Spleen (tissue), 13 donors: ENCODE measurements at places on chromosomes 6 and 20.
A peak's percentile ranks its signal among the peaks of the same experiment; 100 is the strongest.

- DNase-seq = no peak
These were observed 38.7 kb upstream of the SLC22A2 start for GRCh38 chr6:160297310-160297709.

DNA sequence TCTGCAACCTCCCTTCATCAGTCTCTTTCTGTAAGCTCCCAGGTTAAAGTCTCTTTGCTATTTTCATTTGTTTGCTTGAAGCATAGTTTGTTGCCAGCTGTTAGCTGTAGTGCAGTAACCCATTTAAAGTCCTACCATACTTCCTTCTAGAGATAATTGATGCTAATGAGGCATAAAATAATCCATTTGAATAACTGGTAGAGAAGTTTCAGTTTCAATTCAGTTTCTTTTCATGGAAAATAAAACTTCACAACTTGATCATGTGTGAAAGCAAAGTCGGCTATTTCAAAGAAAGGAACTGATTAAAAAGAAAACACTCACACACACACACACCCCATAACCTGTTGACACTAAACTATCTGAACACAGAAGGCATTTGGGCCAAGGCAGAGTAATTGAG, 68.5 kb upstream of the TENT5A start:
- DNase-seq = no peak

GRCh38 chr20:6115221-6115895, 7.5 kb downstream of the FERMT1 start:
- DNase-seq = no peak

DNA sequence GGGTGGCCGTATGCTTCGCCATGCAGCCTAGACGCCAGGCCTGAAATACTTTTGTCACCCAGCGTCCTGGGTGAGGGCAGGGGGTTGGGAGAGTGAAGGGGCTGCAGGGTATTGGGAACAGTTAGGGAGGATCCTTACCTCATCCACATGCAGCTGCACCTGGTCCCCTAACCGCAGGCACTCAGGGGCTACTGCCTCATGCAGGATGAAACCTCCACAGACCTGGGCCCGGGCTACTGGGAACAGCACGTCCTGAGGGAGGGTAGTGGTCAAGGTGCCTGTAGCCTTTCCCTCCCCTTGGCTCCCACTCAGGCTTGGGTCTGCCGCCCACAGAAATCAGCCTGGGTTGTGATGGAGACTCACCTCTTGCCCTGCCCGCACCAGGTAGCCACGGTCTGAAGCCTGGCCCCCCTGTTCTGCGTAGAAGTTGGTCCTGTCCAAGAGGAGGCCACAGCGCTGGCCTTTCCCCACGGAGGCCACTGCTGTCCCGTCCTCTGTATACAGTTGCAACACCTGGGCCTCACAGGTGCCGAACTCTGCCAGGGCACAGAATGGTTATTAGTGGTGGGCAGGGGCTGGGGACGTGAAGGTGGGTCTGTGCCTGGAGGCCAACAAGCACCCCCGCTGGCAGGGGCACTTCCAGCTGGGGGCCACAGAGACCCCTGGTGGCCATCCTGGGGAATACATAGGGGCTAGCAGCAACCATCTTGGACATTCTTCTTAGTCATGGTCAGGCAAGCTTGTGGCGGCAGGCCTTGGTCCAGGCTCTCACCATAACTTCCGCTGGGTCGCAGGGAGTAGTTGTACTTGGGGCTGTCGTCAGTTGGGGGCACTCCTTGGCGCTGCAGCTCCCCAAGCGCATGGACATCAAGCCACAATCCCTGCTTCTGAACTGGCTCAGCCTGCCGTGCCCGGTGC, 8.6 kb downstream of the AARS2 start:
- peak; percentile 83 for DNase-seq

- DNase-seq = no peak
These were observed 158.0 kb downstream of the DST start for GRCh38 chr6:56484669-56485068.

DNA sequence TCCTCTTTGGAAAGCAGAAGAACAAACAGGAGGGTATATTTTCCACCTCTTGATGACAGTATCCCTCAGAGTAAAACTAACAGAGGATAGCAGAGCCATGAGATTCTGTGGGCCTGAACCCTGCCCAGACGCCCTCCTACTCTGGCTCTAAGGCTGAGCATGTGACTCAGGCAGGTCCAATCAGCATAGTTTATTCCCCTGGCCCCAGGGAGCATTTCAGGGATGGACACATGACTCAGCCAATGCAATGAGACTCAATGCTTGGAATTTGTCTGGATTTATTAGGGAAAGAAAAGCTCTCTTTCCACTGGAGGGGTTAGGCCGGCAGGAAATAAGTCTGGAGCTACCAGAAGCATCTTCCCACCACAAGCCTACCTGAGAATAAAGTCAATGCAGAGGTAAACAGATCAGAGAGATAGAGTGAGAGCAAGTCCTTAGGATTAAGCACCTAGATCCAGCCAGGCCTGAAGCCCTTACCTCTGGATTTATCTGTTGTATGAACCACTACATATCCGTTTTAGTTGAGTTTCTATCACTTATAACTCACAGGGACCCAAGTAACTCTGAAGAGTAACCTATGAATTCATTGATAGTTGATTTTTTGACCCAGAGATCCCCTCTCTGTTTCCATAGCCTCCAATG, 68.2 kb upstream of the EYA2 start:
- no peak for DNase-seq

GRCh38 chr6:39104528-39104927, 10.5 kb downstream of the SAYSD1 start:
- DNase-seq = no peak
